ENCODE measurements at places on chromosomes 5 and 9.

DNA sequence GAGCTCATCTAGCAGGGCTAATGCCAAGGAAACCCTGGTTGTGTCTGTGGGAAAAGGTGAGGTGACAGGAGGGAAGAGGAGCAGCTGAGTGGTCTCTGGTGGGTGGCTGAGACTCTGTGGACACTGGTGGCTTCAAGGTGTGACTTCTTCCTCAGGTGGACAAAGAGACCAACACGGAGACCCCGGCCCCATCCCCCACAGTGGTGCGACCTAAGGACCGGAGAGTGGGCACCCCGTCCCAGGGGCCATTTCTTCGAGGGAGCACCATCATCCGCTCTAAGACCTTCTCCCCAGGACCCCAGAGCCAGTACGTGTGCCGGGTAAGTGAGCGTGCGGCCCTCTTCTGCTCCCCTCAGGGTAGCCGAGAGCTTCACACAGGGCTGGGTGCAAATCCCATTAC lies 31.1 kb upstream of the RARS1 start:
- no peak for DNase-seq

DNA sequence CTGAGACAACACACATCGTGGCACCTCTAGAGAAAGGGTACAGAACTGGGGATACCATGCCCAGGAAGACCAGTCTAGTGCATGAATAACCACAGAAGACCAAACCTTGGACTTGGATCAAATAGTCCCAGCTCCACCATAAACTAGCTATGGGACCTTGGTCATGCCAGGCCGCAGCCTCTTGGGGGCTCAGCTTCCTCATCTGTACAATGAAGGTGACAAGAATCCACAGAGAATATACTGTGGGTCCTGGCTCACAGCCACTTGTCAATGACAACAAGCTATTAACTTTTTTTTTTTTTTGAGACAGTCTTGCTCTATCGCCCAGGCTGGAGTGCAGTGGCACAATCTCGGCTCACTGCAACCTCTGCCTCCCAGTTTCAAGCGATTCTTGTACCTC lies 3.9 kb downstream of the KYAT1 start:
- no peak for DNase-seq

- DNase-seq: no peak
Measured at GRCh38 chr5:99317136-99317535, 388.3 kb upstream of the CHD1 start.

DNA sequence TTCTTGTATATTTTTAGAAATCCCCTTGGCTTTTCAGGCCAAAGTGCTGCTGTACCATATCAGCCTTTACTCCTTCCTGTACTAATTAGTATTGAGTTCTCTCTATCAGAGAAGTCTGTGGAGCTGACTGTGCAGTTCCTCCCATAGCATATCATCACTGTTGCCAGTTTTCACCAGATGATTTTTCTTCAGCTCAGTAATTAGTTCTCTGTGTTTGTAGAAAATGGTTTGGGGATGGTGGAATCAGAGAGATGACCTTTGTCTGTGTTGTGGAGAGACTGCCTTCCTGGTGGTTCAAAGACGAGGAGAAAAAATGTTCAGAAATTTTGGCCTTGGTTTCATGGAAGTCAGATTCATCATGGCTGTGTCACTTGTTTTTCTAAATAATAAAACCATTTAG lies 227.5 kb upstream of the ACTBL2 start:
- DNase-seq: no peak

Data from CD8-positive, alpha-beta memory T cell (primary cell).